Fibroblast of villous mesenchyme (primary cell): ENCODE measurements at places on chromosomes 7 and 10. TPM values are rescaled to one million over a fixed set of nuclear protein-coding genes. Genes with fewer than 3 reads are reported as not detected.

The LIPK gene
- total RNA-seq, result not detected in 2 replicates

The CDK1 gene
- 20.0 and 49.2 TPM in 2 replicates for total RNA-seq

The MTG1 gene
- 22.5 and 35.4 TPM in 2 replicates for total RNA-seq

The CNTNAP2 gene
- total RNA-seq, result not detected in 2 replicates

The CTBP2 gene
- 74.3 and 84.7 TPM in 2 replicates for total RNA-seq

The PTPRN2 gene
- total RNA-seq, result under 0.01 TPM in 1 of 2 replicates, not detected in the other

The SDK1 gene
- total RNA-seq, result 0.43 and 0.64 TPM in 2 replicates

- peak; percentile 36 for DNase-seq
These were observed 78.2 kb downstream of the FAM53B start for GRCh38 chr10:124665980-124666379.

- DNase-seq, result peak; percentile 52
These were observed at the start of gene NKX2-3 for GRCh38 chr10:99532687-99533495. Gene NKX2-3 (plus strand): TSS chr10:99532942. CDS start chr10:99533132, 190 bp downstream.

DNA sequence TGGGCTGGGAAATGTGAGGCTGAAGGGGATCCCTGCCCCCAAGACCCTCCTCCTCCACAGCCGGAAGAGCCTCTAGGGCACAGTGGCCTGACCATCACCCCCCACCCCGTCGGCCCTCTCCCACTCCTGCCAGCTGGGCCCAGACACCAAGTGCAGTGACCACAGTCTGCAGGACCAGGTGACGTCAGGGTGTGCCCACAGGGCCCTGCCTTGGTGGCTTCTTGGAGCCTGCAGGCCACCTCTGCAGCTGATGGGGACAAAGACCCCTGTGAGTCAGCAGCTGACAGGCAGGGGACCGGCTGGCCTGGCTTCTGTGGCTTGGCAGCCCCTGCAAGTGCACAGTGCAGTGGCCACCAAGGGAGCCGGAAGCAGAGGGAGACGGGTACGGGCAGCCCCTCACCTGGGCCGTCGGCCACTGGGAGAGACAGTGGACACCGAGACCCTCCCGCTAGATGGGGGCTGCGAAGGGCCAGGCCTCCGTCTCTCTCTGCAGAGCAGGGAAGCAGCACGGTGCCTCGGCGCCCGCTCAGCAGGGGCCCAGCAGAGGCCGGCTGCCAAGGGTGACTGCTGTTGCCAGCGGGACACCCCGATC is 274.6 kb downstream of the ELFN1 start:
- DNase-seq, result no peak

- DNase-seq, result no peak
These were observed 146.5 kb downstream of the MAPK8 start for GRCh38 chr10:48452879-48453412.

- no peak for DNase-seq
These were observed 160.0 kb upstream of the KLF6 start for GRCh38 chr10:3945026-3945425.

DNA sequence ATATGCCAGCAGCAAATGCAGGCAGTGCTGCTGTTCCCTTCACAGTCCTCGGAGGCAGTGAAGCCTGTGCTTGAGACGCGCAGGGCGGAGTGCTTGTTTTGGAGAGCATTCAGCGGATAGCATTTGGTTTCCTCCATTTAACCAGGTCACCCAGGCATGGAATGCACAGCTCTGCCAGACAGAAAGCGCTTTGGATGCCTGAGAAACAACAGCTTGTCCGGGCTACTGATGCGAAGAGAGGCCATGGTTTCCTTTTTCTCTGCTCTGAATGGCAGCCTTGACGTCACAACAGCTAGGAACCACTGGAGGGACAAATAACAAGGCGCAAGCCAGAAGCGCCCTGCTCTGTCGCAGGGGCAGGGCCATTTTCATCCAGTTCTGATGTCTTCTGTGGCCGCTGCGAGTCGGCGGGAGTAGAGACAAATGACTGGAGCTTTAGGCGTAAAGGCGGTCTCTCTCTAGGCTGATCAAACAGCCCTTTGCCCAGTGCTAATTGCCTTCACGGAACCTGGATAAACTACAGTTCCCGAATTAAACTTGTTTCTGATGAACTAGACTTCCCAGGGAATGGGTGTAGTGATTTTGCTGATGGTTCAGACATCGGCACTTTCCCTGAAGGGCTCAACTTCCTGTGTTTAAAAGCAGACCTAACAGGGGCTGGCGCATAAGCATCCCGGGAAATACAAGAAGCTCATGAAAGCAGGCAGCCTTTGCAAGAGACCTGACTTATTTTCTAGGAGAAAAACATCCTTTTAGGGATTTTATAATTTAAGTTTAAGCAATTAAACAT is 187.6 kb upstream of the KLF14 start:
- DNase-seq, result peak; percentile 75

GRCh38 chr7:8200316-8200715 is 61.7 kb downstream of the ICA1 start:
- no peak for DNase-seq

DNA sequence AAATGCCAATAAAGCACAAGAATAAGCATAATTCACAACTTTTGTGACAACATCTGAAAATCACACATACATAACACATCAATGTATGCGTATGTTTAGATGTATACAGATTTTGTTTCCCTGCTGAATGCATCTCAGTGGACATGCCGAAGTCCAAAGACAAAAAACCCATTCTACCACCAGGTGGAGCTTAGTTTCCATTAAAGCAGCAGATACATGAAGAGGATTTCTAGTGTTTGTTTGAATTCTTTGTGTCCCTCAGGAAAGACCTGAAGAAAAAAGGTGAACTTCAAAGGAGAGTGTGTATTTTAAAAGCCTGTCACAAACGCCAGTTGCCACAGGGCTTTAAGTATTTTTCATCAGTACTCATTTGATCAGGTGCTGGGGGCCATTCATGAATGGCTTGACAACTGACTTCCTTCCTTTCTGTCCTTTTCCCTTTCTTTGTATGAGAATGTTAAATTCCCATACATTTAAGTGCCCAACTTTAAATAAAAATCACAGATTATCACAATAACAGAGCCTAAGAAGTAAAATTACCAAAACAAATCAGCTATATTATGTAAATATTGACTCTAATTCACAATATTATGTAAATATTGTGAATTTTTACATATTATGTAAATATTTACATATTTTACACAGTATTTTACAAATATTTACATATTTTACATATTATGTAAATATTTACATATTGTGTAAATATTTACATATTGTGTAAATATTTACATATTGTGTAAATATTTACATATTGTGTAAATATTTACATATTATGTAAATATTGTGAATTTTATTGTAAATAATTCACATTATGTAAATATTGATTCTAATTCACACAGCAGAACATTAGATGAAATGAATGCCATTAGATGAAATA is 343.0 kb downstream of the CRPPA start:
- peak; percentile 73 for DNase-seq
